ENCODE measurements at places on chromosomes 2 and 18.

GRCh38 chr2:57796527-57796926, 250.1 kb upstream of the VRK2 start:
- DNase-seq: no peak

DNA sequence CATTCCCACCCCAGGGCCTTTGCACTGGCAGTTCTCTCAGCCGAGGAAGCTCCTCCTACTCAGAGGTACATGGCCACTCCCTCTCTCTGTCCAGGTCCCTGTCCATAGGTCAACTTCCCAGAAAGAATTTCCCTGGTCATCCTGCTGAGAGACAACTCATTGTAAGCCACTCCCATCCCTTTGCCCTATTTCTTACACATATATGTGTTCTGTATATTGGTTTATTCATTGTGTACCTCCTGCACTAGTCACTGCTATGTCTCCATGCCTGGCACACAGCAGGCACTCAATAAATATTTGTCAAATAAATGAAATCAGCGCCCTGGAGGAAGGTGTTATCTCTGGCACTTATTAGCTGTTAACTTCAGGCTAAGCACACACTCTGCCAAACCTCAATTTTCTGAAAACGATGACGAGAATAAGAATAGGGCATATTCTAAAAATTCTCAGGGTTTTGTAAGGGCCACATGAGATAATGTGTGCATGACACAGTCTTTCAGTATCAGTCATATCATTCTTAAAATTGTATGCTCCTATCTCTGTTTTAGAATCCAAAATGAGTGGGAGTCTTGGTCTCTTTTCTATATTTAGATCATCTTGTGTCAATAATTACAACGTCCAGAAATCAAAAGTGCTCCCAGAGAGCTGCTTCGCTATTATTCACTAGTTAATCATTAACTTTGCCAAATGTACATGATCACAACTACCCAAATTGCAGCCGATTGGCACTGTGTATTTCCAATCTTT, 198.0 kb downstream of the ALK start:
- no peak for DNase-seq

DNA sequence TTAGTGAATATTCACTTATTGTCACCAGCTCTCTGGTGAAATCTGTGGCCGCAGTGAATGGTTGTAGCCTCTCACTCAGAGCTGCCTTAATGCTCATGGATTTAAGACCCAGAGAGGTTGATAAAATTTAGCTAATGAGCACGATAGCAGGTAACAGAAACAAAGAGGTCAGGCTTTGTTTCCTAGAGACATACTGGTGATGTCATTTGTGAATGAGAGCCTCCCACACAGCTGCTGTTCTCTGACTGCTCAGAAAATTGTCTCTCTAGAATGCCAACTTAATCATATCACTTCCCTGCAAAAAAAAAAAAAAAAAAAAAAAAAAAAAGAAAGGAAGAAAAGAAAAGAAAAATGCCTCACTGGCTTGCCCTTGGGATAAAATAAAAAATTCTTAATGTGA, 411.7 kb upstream of the MYT1L start:
- peak; percentile 2 for DNase-seq

- no peak for DNase-seq
These were observed 648 bp upstream of the LYPD6B start for GRCh38 chr2:149037851-149038250.

DNA sequence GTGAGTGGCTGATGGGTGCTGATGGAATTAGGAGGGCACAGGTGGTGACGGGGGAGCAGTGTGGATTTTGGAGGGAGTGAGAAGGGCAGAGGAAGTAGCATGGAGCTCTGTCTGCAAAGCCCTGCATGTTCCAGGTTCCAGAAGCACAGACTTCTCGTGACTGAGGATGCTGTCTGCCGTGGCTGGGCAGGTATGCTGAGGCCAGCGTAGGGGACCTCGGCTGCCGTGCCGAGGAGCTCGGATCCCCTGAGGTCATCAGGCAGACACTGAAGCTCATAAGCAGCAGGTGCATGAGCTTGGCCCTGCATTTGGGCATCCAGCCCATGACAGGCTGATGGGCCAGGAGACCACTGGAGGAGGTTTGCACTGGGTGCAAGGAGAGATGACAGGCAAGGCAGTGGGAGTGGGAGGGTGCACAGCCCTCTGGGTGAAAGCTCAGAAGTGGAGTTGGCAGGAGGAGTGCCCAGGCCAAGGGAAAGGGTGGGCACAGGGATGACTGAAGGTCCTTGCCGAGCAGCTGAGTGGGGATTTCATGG, 215.3 kb downstream of the SH3RF3 start:
- DNase-seq: no peak

GRCh38 chr2:232385660-232386489, 7.3 kb downstream of the ALPP start:
- DNase-seq: peak; percentile 85
